KBM-7 (cell line): ENCODE measurements at places on chromosomes 1 and 21.

DNA sequence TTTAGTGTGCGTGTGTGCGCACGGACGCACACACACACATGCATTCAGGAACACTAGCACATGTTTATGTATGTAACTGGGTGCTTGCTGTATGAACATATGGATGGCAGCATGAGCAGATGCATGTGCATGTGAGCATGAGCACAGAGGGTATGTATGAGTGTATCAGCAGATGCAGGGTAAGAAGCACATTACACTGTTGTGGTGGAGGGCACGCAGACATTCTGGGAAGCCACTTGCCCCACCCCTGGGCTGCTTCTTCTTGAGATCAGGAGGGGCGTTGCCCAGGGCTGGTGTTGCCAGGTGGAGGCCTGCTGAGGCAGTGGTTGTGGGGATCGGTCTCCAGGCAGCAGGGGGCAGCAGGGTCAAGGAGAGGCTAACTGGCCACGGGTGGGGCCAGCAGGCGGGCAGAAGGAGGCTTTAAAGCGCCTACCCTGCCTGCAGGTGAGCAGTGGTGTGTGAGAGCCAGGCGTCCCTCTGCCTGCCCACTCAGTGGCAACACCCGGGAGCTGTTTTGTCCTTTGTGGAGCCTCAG is 3.9 kb upstream of the P3R3URF start:
- DNase-seq: peak; percentile 19

- no peak for DNase-seq
These were observed 17.6 kb downstream of the MTFR1L start for GRCh38 chr1:25837262-25837875.

DNA sequence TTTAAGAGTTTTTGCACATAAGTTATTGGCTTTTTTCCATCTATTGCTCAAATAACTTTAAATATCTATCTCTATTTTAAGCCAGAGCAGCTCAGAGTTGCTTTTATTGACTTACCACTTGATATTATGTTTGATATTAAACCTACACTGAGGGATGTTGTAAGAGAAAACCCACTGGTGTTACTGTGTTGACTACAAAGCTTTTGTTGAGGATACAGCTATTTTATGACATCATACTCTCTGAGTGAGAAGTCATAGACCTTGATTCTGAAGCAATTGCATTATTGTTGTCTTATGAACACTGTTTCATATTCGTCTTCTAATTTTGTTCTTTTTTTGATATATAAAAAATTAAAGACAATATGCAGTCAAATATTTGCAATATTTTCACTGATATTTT is 560.4 kb downstream of the PTBP2 start:
- DNase-seq: no peak

GRCh38 chr21:42731264-42732032 is 78.0 kb downstream of the PDE9A start:
- no peak for DNase-seq

- DNase-seq: no peak
These were observed 148.2 kb downstream of the NOS1AP start for GRCh38 chr1:162217706-162218105.

DNA sequence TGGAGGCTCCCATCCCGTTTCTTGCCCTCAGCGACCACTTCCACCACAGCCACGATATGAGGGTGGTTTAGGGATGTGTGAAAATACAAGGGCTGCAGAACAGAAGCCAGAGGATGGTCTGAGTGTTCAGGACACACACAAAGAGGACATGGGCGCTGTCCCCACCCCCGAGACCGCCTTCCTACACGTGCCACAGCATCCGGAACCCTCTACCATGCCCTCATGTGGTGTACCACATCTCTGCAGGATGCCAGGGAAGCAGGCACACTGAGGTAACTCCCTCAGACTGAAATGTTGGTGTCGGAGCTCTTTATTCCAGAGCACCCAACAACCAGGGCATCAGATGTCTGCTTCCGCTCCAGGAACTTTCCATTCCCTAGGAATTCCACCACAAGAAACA is 23.1 kb downstream of the NPHP4 start:
- no peak for DNase-seq

DNA sequence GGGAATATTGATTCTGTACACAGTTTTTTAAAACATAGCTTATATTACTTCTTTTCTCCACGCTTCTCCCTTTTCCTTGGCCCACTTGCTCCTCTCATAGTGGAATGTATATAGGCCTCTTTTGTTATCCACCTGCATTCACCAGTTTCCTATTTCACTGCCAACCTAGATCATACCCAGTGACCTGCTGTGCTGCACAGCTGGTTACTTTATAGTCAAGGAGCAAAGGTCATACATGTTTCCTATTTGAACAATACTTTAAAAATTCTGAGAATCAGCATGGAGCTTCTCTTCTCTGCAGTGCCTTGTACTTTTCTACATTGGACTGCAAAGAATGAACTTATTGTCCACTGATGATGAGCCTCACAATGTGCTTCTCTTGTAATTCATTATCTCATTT is 4.3 kb upstream of the SLC35D1 start:
- DNase-seq: no peak

DNA sequence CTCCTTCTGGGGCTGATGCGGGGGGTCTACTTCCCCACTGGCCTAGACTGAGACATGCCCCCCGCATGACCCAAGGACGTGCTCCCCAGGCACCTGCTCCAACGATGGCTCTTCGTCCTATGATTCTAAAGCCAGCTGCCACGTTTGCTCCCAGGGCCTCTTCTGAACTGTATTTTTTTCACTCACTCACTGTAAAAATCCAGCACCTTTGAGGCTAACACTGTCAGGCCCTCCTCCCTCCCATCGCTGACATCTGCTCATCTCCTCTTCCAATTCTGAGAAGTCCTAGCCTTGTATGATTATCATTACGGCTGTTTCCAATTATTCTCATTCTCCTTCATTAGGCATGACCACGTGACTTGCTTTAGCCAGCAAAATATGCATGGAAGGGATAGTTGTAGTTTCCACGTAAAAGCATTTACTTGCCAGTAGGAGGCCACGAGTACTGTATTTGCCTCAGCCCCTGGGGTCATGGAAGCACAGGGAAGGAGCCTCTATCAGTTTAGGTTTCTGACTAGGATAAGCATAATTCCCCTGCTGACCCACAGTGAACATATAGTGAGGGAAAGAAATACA is 19.1 kb upstream of the EDN2 start:
- DNase-seq: no peak

GRCh38 chr1:155932487-155932886 is 1.7 kb downstream of the KHDC4 start:
- no peak for DNase-seq

DNA sequence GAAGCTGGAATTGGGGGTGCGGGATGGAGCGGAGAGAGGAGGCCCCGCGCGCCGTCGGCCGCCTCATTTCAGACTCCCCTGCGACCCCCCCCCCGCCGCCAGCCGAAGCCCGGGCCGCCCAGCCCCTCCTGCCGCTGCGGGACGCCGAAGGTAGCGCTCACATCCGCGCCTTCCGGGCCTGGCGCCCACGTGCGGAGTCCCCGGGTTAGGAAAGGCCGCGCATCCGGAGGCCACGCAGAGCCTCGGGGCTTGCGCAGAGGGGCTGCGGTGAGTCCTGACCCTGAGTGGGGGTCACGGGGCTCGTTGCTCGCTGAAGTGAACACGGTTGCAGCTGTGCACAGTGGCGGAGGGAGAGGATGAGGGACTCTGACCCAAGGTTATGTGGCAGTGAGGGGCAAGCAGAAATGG is 552 bp upstream of the ZNF496 start:
- peak; percentile 42 for DNase-seq

DNA sequence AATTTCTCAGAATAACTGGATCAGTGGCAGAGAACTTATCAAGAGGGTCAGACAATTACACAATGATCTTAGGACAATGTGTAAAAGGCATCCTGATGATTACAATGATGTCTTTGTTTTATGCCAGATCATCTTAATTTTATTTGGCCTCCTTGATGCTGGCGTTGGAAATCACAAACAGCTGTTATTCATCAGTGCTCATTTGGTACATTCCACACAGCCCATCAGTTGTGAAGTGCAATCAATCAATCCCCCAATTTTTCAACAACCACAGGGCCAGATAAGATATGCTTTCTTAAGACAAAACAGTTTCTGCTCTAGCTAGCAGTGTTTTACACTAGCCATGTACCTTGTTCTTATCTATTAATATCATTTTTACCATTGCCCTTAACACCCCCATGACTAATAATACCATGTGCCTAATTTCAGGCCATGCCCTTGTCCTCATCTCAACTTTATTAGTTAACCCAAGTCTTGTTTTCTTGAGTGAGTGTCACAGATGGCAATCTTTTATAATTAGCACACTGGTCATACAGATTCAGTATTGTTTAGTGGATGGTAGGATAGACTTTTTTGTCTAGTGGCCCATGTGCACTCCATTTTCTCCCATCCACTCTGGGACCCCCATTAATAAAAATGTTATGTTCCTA is 40.8 kb upstream of the COL24A1 start:
- no peak for DNase-seq

GRCh38 chr1:197319631-197320030 is 51.6 kb downstream of the CRB1 start:
- peak; percentile 8 for DNase-seq

- DNase-seq: no peak
These were observed 122.3 kb downstream of the SLC30A10 start for GRCh38 chr1:219806020-219806419.

- DNase-seq: no peak
These were observed 307.1 kb downstream of the CTH start for GRCh38 chr1:70718086-70718630.

DNA sequence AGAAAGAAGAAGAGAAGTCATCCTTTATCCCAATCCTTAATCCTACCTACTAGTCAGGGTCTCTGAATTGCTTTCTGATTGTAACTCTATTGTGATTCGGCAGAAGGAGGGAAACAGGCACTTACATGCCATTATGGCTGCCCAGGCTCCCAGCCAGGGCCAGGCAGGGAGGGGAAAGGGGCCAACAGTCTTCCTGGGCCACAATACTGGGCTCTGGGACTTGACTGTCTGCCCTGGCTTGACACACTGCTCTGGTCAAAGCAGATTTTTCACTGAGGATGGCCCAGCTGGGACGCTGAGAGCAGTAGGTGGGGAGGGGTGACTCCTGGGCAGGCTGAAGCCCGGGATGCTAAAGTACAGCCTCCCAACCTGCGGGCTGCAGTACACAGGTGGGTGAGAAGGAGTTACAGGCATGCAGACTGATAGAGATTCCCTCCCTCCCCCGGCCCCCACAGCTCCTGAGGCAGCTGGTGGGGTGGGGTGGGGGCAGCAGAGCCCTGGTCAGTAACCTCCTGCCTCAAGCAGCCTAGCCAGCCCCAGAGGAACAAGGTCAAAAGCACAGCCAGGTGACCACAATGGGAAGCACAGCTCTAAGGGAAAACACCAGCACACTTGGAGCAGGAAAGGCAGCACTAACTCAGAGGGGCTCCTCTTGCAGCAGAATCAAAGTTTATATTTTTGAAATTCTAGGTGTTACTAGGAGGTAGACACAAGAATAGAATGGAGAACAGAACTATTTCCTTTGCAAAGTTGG is 25.3 kb downstream of the KCND3 start:
- DNase-seq: no peak

GRCh38 chr1:100455478-100456072 is 82.4 kb upstream of the GPR88 start:
- DNase-seq: peak; percentile 42

- no peak for DNase-seq
These were observed 129.8 kb upstream of the PRDX6 start for GRCh38 chr1:173347282-173347818.

- DNase-seq: no peak
These were observed 224.0 kb downstream of the KAZN start for GRCh38 chr1:14822493-14822892.

- DNase-seq: peak; percentile 67
These were observed 66.0 kb downstream of the VCAM1 start for GRCh38 chr1:100785470-100786052.

DNA sequence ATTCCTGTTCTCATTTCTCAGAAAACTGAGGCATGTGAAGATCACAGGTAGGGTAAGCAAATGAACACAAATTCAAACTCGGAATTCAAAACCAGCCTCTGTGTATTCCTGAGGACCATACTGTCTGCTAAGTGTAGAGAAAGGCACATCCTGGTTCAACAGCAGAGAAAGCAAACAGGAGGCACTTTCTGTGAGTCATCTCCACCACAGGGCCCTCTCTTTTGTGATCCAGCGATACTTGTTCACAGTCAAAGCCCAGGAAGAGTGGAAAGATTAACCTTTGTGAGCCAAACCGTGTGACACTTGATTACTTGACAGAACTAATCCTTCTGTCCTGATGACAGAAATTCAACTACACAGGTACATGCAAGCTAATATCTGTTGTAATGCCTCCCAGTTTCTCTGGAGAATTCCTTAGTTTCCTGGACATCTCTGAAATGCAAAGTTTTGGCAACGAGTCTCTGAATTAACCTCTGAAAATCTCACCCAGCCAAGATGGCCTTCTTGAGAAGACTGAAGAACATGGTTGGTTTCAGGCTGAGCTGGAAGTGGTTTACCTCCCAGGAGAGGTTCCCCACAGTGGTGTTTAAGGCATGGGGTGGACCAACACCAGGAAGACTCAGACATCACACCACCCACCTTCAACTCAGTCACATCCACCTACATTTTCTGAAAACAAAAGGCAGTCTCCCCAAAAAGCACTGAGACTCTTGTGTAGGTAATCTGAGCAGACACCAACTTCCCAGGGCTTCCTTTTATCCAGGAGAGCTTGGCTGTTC is 98.2 kb upstream of the ERG start:
- no peak for DNase-seq

DNA sequence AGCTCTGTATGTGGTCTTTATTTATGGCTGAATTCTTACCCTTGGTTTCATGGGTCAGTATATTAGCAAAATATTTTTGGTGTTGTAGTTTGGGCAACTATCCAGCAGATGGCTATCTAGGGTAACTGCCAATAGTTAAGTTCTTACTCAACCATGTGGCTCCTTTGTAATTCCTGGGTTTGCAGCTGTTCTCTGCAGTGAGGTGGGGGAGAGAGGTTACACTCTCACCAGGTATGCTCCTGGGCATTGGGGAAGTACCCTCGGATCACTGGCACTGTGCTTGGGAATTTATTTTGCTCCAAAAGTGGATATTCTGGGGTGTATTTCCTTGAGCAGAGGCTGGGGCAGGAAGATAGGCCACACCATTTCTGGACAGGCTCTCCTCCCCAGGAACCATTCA is 436.7 kb upstream of the TMPRSS15 start:
- peak; percentile 43 for DNase-seq

GRCh38 chr1:18008081-18008480 is 99.5 kb upstream of the IGSF21 start:
- no peak for DNase-seq

DNA sequence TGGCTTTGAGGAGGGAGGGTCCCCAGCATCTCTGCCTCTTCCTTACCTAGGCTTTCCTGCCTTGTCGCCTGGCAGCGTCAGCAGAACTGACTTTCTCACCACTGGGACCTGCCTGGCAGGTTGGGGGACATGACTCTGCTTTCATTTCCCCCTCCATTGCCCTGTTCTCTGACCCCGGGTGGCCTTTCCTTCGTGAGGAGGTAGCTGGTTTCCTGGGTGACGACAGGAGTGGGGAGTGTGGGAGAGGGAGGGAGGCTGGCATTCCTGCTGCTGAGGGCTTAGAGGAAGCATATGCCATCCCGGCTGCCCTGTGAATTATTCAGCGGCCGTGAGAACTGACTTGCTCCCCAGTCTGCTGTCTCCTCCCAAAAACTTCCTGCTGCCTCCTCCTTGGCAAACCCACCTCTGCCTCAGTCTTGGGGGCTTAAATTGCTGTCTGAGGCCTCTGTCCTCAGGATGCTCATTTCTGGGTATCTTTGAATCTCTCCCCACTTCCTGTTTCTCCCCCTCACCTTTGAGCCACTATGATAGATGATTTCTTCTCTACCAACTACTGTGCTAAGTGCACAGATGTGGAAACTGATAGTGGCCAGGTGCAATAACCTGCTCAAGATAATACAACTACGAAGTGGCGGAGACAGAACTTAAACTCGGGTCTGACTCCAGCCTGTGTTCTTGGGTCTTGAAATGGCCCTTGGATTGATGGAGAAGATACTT is 182.0 kb upstream of the CSF3R start:
- no peak for DNase-seq
